ENCODE measurements at places on chromosomes 2 and 18. TPM values are rescaled to one million over a fixed set of nuclear protein-coding genes. Genes with fewer than 3 reads are reported as not detected.

- no peak for DNase-seq
- H3K4me1 ChIP-seq, result no peaks in the 10 kb centered on the region
- H3K27ac ChIP-seq, result no peak overlapping the region
- H3K27me3 ChIP-seq, result no peaks in the 10 kb centered on the region
- no peaks in the 10 kb centered on the region for H3K36me3 ChIP-seq
Measured at GRCh38 chr18:75896865-75897264, 469.4 kb upstream of the SMIM21 start.

GRCh38 chr18:31070206-31070605 is 27.7 kb upstream of the DSC3 start:
- H3K27ac ChIP-seq, result no peak overlapping the region
- no peak overlapping the region for H3K4me3 ChIP-seq
- no peaks in the 10 kb centered on the region for H3K27me3 ChIP-seq
- H3K36me3 ChIP-seq, result no peaks in the 10 kb centered on the region

- H3K27ac ChIP-seq, result no peak overlapping the region
- no peaks in the 10 kb centered on the region for H3K36me3 ChIP-seq
- H3K27me3 ChIP-seq, result no peaks in the 10 kb centered on the region
- no peak for DNase-seq
- H3K4me1 ChIP-seq, result no peaks in the 10 kb centered on the region
Measured at GRCh38 chr2:226220511-226220910, 579.1 kb downstream of the IRS1 start.

DNA sequence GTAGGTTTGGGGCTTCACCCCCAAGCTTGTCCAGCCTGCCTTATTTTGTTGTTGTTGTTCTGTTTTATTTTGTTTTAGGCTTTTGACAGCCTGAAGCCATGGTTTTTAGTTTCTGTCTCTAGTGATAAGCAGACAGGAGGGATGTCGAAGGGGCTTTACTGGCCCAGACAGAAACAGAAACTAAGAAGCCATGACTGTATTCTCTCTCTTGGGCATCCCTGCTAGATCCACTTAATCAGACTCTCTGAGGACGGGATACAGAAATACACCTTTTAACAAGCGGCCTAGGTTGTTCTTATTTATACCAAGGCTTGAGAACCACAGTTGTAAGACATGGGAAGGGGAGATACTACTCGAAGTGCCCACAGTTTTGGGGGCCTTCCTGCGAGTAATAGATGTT is 330.9 kb downstream of the SLC8A1 start:
- H3K4me3 ChIP-seq, result no peak overlapping the region
- no peaks in the 10 kb centered on the region for H3K27me3 ChIP-seq
- H3K27ac ChIP-seq, result no peak overlapping the region
- H3K4me1 ChIP-seq, result no peaks in the 10 kb centered on the region

DNA sequence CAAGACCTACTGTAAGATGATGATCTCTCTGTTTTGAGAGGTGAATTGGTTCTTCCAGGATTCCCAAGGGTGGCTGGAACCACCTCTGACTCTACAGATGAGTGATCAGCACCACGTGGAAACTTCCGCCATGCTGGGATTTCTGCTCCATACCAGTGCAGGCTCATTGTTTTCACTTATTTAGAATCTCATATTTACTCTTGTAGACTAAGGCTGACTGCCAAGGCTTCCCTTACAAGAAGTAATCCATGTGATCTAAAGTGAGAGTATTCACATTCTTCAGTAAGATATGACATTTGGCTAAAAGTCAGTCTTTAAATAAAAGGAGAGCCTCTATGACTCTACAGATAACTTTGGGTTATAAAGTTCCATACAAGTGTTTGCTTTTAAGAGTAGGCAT is 322.9 kb upstream of the RAB12 start:
- no peak for DNase-seq
- H3K4me3 ChIP-seq, result no peak overlapping the region
- H3K36me3 ChIP-seq, result no peaks in the 10 kb centered on the region
- no peaks in the 10 kb centered on the region for H3K27me3 ChIP-seq
- no peak overlapping the region for H3K27ac ChIP-seq

DNA sequence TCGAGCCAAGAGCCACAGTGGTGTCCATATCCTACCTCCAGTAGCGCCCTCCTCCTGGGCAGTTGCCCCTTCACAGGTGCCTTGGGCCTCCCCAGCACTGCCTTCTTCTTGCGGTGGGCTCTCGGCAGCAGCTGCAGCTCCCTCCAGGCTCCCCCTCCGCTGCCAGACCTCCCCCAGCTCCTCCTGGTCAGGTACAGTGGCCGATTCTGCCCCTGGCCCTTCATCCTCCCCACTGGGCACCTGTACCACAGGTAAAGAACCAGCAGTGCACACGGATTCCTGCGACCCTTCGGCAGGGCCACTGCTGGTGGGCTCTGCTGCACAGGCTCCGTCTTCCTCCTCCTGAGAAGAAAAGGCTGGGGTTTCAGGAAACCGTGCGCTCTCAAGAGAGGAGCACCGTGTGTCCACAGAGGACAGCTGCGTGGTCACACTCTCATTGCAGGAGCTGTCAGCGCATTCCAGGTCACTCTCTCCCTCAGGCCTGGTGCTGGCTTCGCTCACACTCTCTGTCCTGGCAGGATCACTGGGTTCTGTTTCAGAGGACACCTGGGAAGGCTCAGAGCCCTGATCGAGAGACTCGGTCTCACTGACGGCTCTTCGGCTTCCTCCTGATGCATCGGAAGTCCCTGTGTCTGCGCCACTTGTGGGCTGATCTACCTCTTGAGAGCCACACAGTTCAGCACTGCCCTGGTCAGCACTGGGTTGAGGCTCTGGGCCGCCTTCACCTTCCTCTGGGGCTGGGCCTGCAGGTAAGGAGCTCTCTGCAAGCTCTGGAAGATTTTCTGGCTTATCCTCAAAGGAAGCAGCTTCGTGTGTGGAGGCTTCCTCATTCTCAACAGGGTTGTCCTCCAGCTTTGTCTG is 147.4 kb upstream of the STK17B start:
- no peak overlapping the region for H3K4me3 ChIP-seq
- H3K27ac ChIP-seq, result no peak overlapping the region
- H3K4me1 ChIP-seq, result no peaks in the 10 kb centered on the region
- no peak for DNase-seq
- H3K27me3 ChIP-seq, result no peaks in the 10 kb centered on the region

- no peak overlapping the region for H3K27ac ChIP-seq
- H3K36me3 ChIP-seq, result no peaks in the 10 kb centered on the region
- H3K4me1 ChIP-seq, result no peaks in the 10 kb centered on the region
- DNase-seq, result no peak
Measured at GRCh38 chr2:207815254-207815653, 45.5 kb upstream of the FZD5 start.

- peak overlapping the region; percentile 9 for H3K27ac ChIP-seq
- H3K36me3 ChIP-seq, result no peaks in the 10 kb centered on the region
- no peak for DNase-seq
- no peaks in the 10 kb centered on the region for H3K27me3 ChIP-seq
- H3K4me1 ChIP-seq, result peaks cover 55% of the 10 kb centered on the region
Measured at GRCh38 chr2:10407841-10408648, 40.1 kb downstream of the ODC1 start.

GRCh38 chr2:222064286-222064685 is 234.5 kb downstream of the PAX3 start:
- DNase-seq, result no peak
- H3K36me3 ChIP-seq, result no peaks in the 10 kb centered on the region
- H3K27ac ChIP-seq, result no peak overlapping the region
- H3K4me1 ChIP-seq, result no peaks in the 10 kb centered on the region
- H3K4me3 ChIP-seq, result no peak overlapping the region
- no peaks in the 10 kb centered on the region for H3K27me3 ChIP-seq

- H3K4me1 ChIP-seq, result no peaks in the 10 kb centered on the region
- H3K4me3 ChIP-seq, result no peak overlapping the region
- no peak for DNase-seq
- no peak overlapping the region for H3K27ac ChIP-seq
- H3K27me3 ChIP-seq, result no peaks in the 10 kb centered on the region
- no peaks in the 10 kb centered on the region for H3K36me3 ChIP-seq
Measured at GRCh38 chr18:9599328-9599727, 15.0 kb downstream of the PPP4R1 start.

GRCh38 chr18:57461652-57462269 is 26.6 kb downstream of the ONECUT2 start:
- H3K27ac ChIP-seq, result no peak overlapping the region
- no peaks in the 10 kb centered on the region for H3K36me3 ChIP-seq
- no peak overlapping the region for H3K4me3 ChIP-seq
- no peak for DNase-seq
- H3K4me1 ChIP-seq, result no peaks in the 10 kb centered on the region
- no peaks in the 10 kb centered on the region for H3K27me3 ChIP-seq

ERFE gene
- 9.5 TPM for total RNA-seq

AQP4 gene
- 2.4 TPM for total RNA-seq

C1QL2 gene
- total RNA-seq, result 1.2 TPM

SIX2 gene
- 1.1 TPM for total RNA-seq

WIPF1 gene
- total RNA-seq, result 11.1 TPM
